Astrocyte of the spinal cord (primary cell): ENCODE measurements at places on chromosomes 5 and 9.
A peak's percentile ranks its signal among the peaks of the same experiment; 100 is the strongest.

GRCh38 chr9:120386390-120387131, 193.4 kb downstream of the CDK5RAP2 start:
- peak; percentile 65 for DNase-seq

DNA sequence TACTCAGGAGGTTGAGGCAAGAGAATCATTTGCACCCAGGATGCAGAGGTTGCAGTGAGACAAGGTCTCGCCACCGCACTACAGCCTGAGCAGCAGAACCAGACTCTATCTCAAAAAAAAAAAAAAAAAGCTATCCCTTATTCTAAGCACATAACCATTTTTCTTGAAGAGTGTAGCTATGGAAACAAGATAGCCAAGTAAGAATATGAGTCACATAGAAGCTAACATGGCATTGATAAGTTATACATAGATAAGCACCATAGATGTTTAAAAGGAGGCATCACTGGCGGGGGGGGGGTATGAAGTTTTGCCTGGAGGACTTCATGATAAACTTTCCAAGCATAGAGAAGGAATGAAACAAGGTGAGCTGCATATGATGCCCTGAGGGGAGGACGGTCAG, 26.0 kb downstream of the CHSY3 start:
- DNase-seq = no peak

GRCh38 chr5:57817001-57817453, 334.4 kb upstream of the ACTBL2 start:
- peak; percentile 49 for DNase-seq

DNA sequence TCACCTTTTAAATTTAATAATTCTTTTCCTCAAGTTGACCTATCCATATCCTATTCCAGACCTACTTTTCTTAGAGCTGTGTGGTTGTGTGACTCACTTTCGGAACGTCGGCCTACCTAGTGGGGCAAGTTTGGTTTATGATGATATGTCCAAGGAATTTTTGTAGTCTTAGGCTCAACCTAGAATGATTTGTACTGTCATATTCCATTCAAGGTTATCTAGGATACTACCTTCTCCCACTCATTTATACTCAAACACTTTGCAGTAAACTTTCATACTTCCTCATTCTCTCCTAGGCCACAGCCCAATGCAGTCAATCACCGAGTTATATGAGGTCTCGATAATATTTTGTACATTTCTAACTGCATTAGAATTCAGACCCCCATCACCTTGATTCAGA, 61.9 kb downstream of the PIK3R1 start:
- peak; percentile 78 for DNase-seq

- DNase-seq = peak; percentile 29
These were observed 241.9 kb downstream of the SAXO1 start for GRCh38 chr9:18791074-18791473.

GRCh38 chr5:119411361-119412278, 40.7 kb upstream of the HSD17B4 start:
- peak; percentile 82 for DNase-seq

DNA sequence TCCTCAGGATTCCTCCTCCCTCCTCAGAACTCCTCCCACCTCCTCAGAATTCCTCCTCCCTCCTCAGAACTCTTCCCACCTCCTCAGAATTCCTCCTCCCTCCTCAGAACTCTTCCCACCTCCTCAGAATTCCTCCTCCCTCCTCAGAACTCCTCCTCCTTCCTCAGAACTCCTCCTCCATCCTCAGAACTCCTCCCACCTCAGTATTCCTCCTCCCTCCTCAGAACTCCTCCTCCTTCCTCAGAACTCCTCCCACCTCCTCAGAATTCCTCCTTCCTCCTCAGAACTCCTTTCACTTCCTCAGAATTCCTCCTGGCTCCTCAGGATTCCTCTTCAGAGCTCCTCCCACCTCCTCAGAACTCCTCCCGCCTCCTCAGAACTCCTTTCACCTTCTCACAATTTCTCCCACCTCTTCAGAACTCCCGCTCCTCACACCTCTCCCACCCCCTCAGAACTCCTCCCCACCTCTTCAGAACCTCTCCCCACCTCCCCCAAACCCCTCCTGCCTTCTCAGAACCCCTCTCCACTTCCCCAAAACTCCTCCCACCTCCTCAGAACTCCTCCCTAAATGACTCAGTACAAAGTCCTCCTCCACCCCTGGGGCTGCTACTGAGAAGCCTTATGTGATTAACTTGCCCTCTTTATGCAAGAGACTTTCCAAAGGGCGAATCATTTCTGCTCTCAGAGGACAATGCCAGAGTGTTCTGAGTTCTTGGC, 23.2 kb downstream of the SLC46A2 start:
- DNase-seq = peak; percentile 66

DNA sequence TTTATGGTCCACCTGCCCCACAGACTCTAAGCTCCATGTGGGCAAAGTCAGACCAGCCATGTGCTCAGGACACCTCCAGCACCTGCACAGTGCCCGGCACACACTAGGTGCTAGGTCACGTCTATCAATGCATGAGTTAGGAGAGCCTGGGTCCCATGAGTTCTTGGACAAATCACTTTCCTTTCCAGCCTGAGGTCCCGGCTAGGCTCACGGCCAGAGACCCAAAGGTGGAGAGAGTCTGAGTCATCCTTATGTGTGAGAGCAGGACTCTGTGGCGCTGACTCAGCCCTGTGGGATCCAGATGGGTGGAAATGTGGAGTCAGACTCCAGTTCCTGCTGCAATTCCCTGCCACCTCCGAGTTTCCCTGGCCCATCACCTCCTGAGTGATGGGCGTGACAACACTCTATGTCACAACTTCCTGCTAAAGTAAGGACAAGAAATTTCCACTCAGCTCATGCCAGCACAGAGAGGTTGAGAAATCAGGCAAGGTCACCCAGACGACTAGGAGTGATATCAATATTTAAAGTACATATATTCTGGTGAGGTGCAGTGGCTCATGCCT, 2.5 kb upstream of the ST6GALNAC4 start:
- DNase-seq = peak; percentile 98

DNA sequence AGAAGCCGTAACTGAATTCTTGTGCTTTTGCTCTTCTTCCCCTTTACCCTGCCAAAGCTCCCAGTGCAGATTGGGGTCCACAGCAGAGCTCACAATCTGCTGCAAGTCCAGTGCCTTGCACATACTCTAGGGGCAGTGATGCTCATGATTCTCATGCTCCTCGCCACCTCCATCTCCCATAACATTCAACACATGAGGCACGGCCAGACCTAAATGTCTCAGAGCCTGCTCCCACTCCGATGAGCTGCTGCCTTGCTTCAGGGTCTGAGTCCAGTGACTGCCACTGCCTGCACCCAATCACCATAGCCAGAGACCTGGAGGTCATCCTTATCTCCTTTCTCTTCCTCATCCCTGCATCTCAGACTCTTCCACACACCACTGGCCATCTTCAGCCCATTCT, 10.5 kb downstream of the CSF1R start:
- no peak for DNase-seq

DNA sequence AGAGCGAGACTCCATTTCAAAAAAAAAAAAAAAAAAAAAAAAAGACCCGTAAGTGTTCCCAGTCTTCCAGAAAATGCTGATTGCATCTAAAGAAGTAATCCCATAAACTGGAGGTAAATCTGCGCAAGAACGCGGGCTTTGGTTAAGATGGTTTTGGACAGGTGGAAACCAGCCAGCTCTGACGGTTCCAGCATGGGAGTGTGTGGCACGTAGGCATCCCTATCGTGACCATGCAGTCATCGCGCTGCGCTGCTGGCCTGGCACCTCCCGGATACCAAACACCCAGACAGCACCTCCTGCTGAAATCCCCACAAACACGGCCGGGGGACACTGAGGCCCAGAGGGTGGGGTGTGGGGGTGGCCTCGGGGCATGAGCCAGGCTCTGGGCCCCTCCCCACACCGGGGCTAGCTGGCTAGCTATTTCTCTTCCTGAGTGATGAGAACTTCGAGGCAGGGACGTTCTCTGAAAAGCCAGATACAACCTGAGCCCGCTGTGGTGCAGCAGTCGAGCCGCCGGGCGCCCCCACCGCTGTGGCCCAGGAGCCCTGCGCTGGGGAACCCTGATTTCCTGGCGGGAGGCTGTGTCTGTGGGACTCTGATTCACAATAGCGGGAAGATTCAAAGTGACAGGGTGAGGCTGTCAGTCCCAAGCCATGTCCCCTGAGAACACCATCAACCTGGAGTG, 32.2 kb upstream of the NOTCH1 start:
- no peak for DNase-seq

GRCh38 chr5:13251623-13252376, 692.7 kb downstream of the DNAH5 start:
- peak; percentile 23 for DNase-seq
